CD4-positive, CD25-positive, alpha-beta regulatory T cell (primary cell): ENCODE measurements at places on chromosomes 6 and 20.

GRCh38 chr6:26295691-26296555 lies 69.1 kb upstream of the BTN3A2 start:
- no peak for DNase-seq

GRCh38 chr20:34952671-34953070 lies 2.9 kb downstream of the GSS start:
- DNase-seq = no peak

DNA sequence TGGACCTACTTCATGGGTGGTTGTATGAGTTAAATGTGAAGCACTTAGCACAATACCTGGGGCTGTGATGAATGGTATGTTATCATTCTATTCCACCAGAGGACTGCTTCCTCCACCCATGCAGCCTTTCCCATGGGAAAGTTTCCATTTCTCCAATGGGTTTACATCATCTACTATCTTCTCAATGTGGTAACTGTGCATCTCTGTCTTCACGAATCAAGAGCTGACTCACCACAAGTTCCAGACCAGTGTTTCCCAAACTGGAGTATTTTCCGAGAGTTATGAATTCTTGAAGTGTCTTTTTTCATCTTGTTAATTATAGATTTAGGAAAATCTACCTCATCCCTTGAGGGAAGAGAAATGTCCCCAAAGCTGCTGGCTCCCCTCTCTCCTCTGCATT lies 182.8 kb downstream of the UNC5CL start:
- no peak for DNase-seq

- no peak for DNase-seq
These were observed 21.4 kb downstream of the JARID2 start for GRCh38 chr6:15267221-15267620.

GRCh38 chr20:58482416-58482815 lies 32.8 kb downstream of the APCDD1L start:
- DNase-seq = no peak

- DNase-seq = no peak
These were observed 4.6 kb downstream of the RPP21 start for GRCh38 chr6:30349421-30350177.

DNA sequence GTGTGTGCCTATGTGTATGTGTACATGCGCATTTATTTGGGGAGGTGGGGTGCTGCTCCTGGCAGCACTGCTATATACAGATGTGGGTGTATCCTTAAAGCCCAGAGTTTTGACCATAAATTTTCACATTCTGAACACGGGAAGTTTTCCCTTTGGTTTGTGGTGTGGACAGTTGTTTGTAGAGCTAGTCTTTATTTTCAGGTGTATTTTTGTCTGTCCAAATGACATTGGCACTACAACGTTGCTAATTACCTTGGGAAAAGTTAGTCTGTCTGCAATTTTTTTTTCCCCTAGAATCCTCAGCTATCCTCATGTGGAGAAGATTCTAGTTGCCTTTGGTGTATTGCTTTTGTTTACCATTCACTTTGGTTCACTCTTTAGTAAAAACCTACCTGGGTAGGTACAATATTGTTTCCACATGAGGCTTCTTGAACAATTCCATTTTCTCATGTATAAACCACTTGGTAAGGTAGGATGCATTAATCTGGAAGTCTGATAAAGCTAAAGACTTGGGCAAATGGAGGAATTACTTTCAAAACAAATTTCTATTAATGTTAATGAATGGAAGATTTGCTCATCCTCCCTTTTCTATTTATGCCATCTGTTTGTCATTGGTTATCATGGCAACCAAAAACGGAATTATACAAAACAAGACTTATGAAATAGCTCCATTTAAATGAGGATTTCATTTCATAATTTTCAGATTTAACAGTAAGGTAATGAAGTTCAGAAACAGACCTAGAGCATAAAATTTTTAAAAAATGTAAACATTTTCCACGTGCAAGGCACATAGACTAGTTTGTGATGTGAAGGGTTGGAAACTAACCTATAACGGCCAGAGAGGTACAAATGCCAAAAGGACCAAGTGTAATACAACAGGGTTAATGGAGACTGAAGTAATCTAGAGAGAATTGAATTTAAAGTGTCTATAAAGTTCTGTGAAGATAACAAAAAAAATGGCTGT lies 3.9 kb downstream of the CCN2 start:
- DNase-seq = no peak

DNA sequence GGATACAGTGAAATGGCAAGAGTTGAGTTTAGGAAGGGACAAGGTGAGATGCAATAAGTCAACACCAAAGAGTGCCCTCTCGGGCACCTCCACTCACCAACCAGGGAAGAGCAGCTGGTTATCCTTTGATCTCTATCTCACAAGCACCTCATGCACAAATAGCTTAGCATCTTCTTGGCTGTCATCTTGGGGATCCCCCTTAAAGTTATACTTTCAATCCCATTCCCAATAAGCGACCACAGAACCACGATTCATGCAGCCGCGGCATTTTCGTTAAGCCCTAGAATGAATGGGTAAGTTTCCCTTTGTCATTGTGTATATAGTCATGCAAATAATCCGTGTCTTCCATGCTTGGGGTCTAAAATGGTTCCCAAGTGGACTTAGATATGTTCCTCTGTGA lies 73.5 kb downstream of the ADTRP start:
- DNase-seq = no peak

GRCh38 chr6:133297657-133298056 lies 56.5 kb downstream of the EYA4 start:
- DNase-seq = no peak

DNA sequence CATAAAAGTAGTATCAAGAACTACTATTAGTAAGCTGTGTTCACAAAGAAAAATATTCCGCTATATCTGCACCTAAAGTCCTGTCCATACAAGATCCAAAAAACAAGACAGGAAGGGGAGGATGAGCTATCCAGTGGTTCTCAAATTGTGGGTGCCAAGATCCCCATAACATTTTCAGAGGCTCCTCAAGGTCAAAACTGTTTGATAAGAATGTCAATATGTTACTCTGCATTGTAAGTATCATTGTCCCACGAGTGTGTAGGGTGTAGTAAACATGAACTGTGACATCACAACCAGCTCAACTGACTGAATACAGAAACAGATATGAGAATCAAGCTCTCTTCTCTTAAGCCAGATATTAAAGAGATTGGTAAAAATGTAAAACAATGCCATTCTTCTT lies 81.9 kb upstream of the HIVEP1 start:
- DNase-seq = no peak
